ENCODE measurements at places on chromosomes 1 and 21.

DNA sequence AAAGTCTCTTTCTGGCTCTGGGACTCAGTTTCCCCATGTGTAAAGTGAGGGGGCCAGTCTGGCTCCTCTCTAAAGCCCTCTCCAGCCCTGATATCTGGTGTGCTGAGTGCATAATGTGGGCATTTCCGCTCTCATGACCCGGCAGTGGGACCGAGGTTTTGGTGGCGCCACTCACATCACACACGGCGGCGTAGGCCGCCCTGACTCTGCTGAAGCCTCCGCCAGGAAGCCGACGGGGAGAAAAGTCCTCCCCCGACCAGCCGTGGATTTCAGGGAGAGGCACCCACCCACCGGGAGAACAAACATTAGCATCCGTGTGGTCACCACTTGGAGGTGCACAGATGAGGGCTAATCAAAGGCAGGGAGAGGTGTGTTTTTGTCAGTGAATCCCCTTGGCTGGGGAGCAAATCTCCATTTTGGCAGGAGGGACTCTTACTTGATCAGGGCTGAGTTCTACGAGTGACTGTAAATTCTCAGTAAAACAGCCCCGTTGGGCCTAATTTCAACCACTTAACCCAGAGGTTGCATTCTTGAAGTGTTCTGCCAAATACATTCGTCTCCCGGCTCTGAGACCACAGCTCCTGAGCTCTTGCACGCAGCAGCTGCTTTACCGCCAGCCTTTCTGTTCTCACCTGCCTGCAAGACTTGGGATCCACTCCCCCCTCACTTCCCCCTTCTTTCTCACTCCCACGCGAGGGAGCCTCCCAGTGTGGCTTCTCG lies 118.2 kb downstream of the FOXD2 start:
- DNase-seq: no peak

GRCh38 chr1:229258031-229258756 lies 12.7 kb upstream of the RAB4A start:
- DNase-seq: peak; percentile 51

GRCh38 chr1:54325703-54326461 lies 80.3 kb downstream of the SSBP3 start:
- DNase-seq: no peak

- DNase-seq: no peak
Measured at GRCh38 chr21:41362605-41363369, 960 bp downstream of the MX2 start.

DNA sequence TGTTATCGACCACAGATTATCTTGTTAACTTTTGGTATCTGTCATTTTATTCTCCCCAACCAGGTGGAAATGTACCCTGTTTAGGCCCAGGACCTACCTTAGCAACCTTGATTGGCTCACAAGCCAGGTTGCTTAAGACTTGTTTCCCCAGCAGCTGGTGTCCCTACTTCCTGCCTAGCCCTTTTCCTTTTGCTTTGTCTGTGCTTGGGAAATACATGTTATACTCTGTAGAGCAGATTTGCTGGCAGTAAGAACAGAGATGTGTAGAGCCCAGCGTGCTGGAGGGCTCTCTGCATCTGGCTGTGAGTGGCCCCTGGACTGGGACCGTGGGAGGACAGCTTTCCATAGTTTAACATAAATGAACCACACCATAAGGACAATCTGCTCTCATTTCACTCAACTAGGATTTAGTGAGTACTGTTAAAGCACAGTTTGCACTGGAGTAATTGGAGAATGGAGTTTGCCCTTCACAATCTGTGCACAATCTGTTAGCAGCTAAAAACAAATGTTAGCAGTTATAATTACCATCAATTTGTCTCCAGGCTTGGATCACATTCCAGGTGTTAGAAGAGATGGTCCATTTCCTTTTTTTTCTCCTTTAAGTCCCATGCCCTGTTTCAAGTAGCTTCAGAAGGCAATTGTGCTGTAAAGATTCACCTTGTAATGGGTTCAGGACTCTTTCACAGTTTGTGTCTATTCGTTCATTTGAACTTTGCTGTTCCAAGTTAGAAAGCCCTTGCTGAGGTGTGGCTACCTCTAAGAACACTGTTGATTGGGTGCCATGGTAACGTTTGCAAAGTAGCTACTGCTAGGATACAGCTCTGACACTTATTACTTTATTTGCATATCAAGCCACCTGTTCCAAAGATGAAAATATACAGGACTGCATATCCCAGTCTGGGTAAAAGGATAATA lies at the start of gene APOBEC4:
Gene APOBEC4, minus strand, starts transcription at position 770 of the 915 bp plus-strand sequence. CDS start 4,535 bp downstream, outside the sequence.
- DNase-seq: no peak
